ENCODE measurements at places on chromosomes 4 and X.

DNA sequence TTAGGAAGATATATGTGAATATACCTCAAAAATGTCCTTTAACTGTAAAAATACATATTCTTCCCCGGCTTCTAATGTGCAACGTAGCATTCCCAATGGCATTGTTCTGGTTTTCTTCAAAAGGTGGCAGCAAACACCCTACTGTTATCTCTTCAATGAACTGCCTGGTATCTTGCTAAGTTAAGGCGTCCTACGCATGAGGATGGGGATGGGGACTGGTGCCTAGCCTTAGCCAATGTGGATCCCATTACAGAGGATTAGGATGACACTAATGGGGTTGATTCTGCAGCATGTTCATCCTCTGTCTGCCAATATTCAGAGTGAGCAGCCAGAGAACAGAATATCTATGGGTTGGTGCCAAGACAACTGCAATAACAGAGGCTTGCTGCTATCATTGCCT is 334.9 kb upstream of the ADGRL3 start:
- peak; percentile 11 for DNase-seq

DNA sequence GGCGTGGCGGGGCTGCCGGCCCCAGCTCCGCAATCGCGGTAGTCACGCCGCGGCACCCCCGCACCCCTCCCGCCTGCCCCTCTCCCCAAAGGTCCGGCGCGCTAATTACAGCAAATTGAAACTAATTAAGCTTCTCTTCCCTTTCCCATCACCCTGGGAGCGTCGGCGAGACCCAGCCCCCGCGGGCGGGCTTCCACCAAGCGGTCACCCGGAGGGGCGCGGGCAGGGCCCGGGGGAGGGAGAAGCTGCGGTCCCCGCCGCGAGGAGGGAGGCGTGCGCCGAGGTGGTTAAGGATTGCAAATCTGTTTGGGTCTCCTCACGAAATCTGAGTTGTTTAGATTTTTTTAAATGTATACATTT is 13.1 kb downstream of the ARX start:
- no peak for DNase-seq

- no peak for DNase-seq
Measured at GRCh38 chr4:27046851-27047250, 186.2 kb downstream of the STIM2 start.

GRCh38 chrX:44775726-44776125 is 68.1 kb upstream of the DUSP21 start:
- no peak for DNase-seq

DNA sequence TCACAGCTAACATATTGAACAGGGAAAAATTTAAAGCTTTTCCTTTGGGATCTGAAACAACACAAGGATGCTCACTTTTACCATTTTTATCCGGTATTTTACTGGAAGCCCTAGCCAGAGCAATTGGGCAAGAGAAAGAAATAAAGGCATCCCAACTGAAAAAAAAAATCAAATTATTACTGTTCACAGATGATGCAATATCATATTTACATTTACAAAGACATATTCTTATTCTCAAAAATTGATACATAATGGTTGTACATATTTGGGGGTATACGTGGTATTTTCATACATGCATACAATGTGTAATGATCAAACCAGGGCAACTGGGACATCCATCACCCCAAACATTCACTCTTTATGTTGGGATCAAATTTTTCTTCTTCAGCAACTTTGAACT is 337.0 kb upstream of the SLC7A11 start:
- no peak for DNase-seq

- DNase-seq = peak; percentile 7
Measured at GRCh38 chr4:133402616-133403015, 253.5 kb downstream of the PCDH10 start.

DNA sequence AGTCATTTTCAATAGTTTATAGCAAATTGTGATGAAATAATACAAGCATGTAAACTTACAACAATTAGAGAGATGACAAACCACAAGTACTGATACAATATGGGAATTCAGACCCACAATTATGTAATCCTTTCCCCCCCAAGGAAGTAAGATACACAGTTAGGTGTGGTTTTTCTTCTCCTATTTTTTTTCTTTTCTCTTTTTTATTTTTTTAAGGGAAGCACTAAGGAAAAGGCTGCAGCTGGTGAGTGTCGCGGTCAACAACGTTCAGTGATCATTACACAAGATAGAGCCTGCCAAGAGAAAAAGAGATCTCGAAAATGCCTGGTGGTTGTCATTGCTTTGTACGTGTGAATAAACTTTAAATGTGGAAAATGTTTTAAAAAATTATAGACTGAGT is 9.8 kb downstream of the NDNF start:
- no peak for DNase-seq

DNA sequence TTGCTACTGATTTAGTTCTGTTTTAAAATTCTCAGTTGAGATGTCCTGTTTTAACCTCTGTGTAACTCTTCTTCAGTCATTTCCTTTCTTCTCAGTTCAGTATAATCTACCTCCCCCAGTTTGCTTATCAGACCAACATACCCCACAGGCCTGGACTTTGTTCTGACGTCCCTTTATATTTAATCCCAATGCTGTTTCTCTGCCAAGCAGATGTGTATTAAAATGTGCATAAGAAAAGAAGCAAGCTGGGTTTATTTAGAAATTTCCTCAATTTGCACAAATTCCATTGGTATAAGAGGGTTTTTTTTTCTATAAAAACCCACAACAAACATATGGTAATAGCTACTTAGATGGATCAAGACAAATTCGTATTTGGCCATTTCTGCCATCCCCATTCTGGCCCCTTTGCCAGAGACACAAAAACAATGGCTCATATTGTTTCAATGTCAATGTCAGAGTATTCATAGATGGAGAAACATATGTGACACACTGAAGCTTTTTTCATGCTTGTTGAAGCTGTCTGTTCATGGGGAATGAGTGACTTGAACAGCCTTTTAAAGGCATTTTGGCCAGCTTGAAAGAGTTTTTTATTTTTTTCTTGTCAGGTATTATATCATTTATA is 24.5 kb downstream of the HCCS start:
- no peak for DNase-seq

DNA sequence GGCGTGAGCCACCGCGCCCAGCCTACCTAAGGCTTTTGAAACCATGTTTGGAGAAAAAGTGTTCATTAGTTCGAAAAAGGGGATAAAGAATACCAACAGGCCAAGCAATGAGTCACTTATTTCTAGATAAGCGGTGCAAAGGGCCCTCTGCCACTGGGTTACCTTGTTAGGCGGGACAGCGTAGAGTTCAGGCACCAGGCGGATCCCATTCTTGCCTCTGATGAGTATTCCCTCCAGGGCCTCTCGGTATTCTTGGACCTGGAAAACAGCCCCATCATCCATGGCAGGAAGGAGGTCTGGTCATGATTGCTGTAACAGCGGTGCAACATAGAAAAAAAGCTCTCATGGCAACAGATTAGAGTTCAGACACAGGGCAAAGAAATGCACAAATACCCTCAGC is 48.0 kb downstream of the PHKA2 start:
- no peak for DNase-seq

DNA sequence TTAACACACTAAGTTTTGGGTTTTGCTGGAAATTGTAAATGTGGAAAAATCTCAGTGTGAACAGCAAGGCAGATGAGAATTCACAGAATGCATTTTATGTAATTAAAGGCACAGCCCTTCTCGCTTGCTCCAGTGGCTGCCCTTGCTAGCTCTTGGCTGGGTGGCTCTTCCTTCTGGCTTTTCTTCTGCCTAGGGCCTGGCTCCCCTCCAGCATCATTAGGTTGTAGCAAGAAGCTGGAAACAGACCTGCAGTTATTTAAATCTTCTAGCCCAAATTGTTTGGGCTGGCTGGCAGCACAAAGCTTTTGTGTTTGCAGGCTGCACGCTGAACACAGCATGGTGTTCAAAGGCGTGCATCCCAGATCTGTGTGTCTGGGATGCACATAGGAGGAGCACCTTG is 56.5 kb downstream of the LIMCH1 start:
- DNase-seq = peak; percentile 52

DNA sequence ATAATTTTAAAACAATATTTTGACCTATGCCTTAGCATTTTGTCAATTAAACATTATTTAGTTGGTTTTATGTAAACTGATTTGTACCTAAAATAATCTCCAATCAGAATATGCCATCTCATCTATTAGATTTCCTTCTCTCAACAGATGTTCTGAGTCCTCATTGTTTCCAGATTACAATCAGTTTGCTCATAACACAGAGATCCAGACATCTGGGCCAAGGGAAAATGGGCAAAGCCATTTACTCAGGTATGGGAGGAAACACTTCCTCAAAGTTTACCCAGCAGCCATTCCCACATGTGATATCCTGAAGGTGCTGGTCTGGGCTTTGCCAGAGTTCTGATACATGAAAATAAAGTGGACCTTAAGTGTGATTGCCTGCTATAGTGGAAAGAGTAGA is 217.9 kb upstream of the GPC4 start:
- DNase-seq = no peak

DNA sequence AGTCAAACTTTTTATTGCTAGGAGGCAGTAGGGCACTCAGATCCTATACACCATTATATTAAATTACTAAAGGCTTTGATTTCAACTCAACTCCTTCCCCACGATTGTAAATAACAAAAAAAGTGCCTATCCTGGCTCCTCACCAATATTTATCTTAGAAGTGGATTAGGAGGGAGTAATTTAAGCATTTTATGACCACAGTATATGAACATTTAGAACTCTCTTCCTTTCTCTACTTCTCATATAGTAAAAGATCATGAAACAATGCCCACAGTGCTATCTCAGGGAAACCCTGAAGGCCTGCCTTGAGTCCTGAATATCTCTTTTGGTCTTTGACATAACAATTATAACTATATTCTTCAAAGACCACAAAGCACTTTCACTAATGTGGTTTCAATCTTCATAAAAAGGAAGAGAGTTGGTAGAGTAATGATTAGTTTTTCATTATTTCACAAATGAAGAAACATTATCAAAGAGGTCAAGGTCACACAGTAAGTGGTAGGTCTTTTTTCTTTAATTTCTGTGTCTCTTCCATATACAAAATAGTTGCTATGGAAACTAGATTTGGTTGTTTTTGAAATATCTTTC is 29.1 kb upstream of the ADH1C start:
- no peak for DNase-seq

DNA sequence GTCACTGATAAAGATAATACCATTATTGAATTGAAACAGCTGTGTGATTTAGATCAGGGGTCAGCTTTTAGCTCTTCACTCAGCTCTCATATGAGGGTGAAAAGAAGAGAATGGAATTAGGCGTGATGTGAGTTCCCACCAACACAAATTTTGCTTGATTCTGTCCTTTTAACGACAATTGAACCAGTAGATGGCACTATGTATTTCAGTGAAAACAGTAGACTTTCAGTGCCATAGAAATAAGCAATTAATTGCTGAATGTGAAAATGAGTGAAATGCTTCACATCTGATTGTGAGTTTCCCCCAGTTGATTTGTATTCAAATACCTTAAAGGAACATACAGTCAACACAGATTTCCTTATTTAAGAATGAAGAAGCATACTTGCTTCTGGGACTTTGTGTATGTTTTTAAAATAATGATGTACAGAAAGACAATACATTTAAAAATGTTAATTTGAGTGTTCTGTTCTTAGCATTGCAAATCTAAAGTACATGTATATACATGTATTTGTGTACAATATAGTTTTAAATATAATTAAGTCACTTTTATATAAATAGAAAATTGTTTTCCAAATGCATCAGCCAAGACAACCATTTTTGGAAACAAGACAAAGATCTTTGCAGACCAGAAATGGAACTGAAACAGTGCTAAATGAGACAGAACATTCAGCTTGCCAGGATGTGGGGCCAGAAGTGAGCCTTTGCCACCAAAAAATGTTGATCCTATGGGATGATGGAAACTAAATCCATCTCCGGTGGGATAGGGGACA is 178.8 kb downstream of the SNCA start:
- peak; percentile 26 for DNase-seq

DNA sequence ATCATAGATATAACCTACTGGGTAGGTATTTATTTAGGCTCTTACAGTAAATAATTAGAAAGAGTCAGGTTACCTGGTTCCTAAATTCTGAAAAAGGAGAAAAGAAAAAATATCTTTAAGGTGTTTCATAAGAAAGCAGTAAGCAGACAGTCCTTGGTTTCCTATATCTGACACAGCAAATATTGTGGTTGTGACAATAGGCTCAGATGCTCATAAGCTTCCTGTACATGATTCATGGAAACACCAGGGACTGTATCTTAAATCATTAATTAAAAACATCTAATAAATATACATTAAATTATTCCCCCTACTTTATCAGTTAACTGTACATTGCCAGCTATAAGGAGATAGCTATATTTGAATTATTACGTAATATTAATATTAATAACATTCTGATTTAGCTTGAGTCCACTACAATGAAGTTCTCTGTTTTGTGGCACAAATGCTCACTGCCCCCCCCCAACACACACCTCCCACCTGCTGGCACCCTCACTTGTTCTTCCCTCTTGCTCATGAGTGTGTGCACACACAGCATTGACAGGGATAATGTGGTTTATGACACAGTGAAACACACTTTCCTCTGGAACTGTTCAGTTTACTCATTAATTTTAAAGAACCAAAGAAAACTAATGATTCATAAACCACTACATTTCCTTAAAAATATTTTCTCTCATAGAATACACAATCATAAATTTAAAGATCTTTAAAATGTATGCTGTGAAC is 187.4 kb downstream of the NR3C2 start:
- no peak for DNase-seq

DNA sequence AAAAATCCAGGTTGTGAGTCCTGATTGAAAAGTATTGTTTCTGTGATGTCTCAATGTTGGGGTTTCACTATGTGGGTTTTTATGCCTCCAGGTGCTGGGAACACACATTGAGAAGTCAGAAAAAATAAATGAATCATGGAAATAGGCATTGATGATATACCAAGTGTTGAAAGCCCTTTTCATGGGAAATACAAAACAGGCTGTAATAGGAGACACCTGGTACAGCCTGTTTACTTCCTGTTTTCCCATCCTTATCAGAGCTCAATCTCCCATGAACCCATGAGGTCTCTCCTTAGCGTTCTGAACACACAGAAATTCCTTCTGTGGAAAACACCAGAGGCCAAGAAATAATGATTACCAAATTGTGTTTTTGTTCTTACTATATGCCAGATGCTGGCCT is 106.3 kb upstream of the BOD1L1 start:
- DNase-seq = no peak

- peak; percentile 50 for DNase-seq
Measured at GRCh38 chrX:136639506-136640176, 8.3 kb upstream of the CD40LG start.

GRCh38 chr4:5619913-5620625 is 88.3 kb downstream of the EVC2 start:
- no peak for DNase-seq

- no peak for DNase-seq
Measured at GRCh38 chr4:165761963-165762362, 111.1 kb upstream of the TLL1 start.

DNA sequence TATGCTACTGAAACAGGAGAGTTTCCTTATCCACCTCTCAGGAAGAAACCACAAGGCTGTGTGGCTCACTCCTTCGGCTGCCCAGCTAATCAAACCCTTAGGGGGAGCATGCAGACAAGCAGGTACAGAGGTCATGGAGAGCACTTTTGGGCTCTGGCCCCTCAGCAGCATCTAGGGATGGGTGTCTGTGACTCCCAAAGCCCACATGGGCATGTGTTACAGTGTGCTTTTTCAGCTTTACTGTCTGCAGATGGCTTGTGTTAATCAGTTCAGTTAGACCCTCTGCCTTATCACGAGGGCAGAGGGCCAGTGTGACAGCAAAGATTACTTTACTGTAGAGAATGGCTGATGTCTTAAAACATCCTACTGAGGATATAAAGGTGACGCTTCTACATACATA is 447.4 kb downstream of the PCDH10 start:
- no peak for DNase-seq
